NCI-H1105 (cell line): ENCODE measurements at places on chromosomes 16 and 17.

- DNase-seq: no peak
Observed at GRCh38 chr17:40021451-40021971, 6.3 kb downstream of the CSF3 start.

DNA sequence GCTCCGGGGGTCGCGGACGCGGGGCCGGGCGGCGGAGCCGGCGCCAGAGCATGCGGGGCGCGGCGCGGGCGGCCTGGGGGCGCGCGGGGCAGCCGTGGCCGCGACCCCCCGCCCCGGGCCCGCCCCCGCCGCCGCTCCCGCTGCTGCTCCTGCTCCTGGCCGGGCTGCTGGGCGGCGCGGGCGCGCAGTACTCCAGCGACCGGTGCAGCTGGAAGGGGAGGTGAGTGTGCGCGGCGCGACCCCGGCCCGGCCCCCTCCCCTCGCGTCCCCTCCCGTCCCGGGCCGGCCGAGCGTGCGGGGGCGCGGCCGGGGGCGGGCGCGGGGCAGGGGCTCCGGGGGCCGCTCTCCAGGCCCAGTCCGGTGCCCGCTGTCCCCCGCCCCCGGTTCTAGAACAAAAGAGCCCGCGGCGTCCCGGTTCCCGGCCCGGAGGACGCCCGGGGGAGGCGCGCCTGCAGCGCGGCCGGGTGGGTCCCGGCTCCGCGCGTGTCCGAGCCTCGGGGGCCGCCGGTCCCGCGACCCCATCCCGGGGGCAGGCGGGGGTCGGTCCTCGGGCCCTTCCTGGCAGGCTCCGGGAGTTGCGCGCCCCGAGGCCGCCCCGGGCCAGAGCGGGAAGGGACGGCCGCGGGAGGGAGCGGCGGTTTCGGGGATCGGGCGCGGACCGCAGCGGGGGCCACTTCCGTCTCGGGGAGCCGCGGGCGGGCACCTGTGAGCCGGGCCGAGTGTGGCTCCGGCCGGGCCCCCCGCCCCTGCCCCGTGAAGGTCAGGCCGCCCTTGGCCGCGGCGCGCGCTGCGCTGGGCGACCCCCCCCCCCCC, 563 bp downstream of the METRNL start:
- DNase-seq: no peak

DNA sequence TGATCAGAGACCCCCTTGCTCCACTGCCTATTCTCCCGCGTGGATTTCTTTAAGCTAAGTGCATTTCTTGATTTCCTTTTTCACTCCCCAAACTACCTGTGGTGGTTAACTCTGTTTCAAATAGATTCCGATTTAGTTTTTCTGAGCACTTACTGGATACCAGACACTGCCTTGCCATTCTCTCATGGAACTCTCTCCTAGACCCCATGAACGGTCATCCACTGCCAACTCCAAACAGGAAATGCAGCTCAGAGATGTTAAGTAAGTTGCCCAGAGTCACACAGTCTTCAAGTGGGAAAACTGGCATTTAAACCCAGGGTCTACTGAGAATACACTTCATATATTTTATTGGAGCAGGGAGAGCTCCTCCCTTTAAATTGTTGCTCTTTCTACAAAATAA, 199.4 kb downstream of the MAF start:
- no peak for DNase-seq

GRCh38 chr17:45745601-45746494, 38.3 kb upstream of the CRHR1 start:
- DNase-seq: no peak

- DNase-seq: no peak
Observed at GRCh38 chr16:69283851-69284250, 27.3 kb upstream of the VPS4A start.

- no peak for DNase-seq
Observed at GRCh38 chr16:46812781-46813540, 18.0 kb downstream of the C16orf87 start.

GRCh38 chr17:76265624-76266243, 586 bp downstream of the UBALD2 start:
- no peak for DNase-seq

DNA sequence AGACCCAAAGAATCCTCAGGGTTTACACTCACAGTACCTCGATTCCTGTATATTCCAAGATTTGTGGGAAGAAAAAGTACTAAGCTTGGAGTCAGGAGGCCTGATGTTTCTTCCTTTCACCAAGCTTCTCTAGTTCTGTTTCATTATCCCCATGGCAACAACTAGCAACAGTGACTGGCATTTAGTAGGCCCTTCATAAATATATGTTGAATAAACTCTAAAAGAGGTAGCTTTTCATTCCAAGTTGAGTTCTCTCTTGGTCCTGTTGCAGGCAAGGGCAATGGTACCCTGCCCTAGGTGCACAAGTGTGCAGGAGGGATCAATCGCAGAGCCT, 527 bp upstream of the UBE2Z start:
- no peak for DNase-seq

DNA sequence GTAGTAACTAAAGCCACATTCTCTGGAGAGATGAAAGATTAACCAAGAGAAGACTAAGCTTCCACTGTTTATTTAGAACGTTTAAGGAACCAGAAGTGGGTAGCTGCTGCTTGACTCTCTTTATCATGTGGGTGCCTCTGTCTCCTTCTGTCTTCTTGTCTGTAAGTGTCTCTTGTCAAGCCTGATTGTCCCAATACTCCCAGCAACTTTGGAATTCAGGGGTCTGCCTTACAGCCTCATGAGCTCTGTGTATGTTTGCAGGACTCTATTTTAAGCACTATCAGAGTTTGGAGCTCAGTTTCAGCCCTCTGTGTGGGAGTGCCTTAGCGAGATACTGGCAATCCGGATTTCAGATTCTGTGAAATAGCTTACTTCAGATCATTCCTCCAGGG, 29.3 kb upstream of the SPACA3 start:
- no peak for DNase-seq

DNA sequence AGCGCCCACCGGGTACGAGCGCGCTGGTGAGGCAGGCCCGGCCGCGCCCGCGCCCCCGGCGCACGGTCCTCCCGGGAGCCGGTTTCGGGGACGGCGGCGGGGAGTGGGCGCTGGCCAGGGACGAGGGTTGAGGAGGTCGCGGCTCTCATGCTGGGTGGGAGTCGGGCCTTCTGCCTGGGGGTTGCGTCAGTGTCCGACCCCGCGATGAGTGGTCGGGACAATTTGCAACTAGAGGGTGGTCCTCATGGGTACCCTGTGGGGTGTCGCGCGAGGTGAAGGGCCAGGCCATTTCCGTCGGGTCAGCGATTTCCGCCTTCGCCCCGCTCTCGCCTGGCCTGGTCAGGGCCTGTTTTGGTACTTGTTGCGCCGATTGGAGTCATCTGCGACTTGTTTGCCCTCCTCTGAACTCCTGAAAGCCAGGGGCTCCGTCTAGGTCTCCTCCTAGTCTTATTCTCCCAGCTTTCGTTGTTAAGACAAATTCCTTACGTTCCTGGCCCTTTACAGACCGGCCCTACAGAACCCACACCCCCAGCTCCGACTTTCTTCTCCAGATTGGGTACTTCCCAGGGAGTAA, 14.9 kb downstream of the NAA60 start:
- DNase-seq: no peak

DNA sequence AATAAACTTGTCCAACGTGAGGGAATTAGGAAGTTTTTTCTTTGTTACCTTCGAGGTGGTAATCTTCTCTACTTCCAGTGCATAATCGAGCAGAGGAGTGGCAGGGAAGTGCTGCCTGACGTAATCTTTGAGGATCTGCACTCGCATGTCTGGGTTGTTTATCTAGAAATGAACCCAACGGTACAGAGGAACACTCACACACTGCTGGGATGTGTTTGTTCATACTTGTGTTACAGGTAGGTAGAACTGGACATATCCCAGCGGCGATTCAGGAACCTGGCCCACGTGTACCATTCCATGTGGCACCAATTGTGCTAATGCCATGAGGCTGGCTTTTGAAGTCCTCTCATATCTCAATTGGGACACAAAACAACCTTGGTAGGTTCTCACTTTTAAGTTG, 4.2 kb upstream of the KLHL11 start:
- DNase-seq: no peak
